ENCODE measurements at places on chromosomes 2 and 18. TPM values are rescaled to one million over a fixed set of nuclear protein-coding genes. Genes with fewer than 3 reads are reported as not detected.

Gene CNDP1
- 0.60 TPM for polyA plus RNA-seq

Gene SLC5A7
- polyA plus RNA-seq, result not detected

Gene BCL11A
- 14.5 TPM for polyA plus RNA-seq

Gene CAPN13
- 17.3 TPM for polyA plus RNA-seq

Gene STON1
- 1.8 TPM for polyA plus RNA-seq

Gene DYNAP
- polyA plus RNA-seq, result not detected

Gene PLEK
- 16.8 TPM for polyA plus RNA-seq

Gene SERPINB3
- polyA plus RNA-seq, result not detected

Gene DNAH7
- 1.4 TPM for polyA plus RNA-seq

Gene TGFA
- 3.0 TPM for polyA plus RNA-seq

Gene CIB4
- not detected for polyA plus RNA-seq

Gene RFX8
- polyA plus RNA-seq, result 0.12 TPM

Gene REG3A
- polyA plus RNA-seq, result 27.7 TPM

Gene GPC1
- 3.0 TPM for polyA plus RNA-seq

Gene TMEM247
- polyA plus RNA-seq, result not detected

Gene LYG2
- polyA plus RNA-seq, result not detected

Gene TBR1
- polyA plus RNA-seq, result not detected
